ENCODE measurements at places on chromosomes 4 and X.

GRCh38 chrX:73987166-73987565 lies 316.8 kb upstream of the ZCCHC13 start:
- peak; percentile 15 for DNase-seq

- no peak for DNase-seq
Measured at GRCh38 chr4:133865612-133866327, 335.8 kb downstream of the PABPC4L start.

DNA sequence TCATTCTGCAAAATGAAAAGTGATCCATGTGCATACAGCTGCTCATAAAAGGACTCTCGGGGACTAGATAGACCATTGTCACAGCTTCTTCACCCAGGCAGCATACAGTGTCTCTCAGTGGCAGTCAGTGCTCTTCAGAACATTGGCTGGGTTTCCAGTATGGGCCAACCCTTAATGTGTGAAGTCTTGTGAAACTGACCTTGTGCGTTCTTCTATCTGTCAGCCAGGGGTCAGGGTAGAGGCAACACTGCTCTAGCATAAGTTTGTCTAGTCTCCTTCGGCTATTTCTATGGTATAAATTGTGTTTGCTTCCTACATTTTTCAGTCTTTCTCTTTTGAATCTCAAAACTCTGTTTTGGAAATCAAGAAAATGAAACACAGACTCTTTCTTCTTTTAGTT lies 37.0 kb upstream of the SMIM31 start:
- no peak for DNase-seq

- no peak for DNase-seq
Measured at GRCh38 chr4:87354168-87355102, 31.8 kb upstream of the HSD17B13 start.

- DNase-seq = no peak
Measured at GRCh38 chr4:76296286-76296820, 10.2 kb upstream of the STBD1 start.

DNA sequence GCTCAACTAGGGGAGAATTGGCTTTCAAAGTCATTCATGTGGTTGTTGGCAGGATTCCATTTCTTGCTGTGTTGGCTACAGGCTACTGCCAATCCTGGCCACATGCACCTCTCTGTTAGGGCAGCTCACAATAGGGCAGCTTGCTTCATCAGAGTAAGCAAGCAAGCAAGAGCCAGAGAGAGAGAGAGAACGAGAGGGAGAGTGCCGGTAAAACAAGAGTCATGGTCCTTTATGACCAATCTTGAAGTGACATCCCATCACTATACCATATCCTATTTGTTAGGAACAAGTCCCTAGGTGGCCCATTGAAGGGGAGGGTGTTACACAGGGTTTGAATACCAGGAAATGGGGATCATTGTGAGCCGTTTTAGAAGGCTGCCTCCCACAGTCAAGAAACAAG lies 33.0 kb upstream of the TLR2 start:
- DNase-seq = no peak

GRCh38 chr4:83009529-83009928 lies 1.1 kb downstream of the LIN54 start:
- no peak for DNase-seq

Measured in GM10248 (cell line).